Stimulated activated CD4-positive, alpha-beta T cell treated with anti-CD3 and anti-CD28 coated beads, TNF-alpha, amount 100 ng/mL, for 4 hours (primary cell): ENCODE measurements at places on chromosomes 2 and 18.

- DNase-seq = no peak
These were observed at the start of gene ZNF516 for GRCh38 chr18:76495006-76495370. Gene ZNF516, minus strand, starts transcription at chr18:76495242. Its CDS starts 52,188 bp downstream, at chr18:76443054.

- DNase-seq = peak; percentile 2
These were observed 707 bp upstream of the SPDYA start for GRCh38 chr2:28809927-28810326.

GRCh38 chr2:20666304-20667150, at the start of gene GDF7:
Gene GDF7, plus strand, starts transcription at chr2:20667144. Its CDS starts 96 bp downstream, at chr2:20667240.
- no peak for DNase-seq

DNA sequence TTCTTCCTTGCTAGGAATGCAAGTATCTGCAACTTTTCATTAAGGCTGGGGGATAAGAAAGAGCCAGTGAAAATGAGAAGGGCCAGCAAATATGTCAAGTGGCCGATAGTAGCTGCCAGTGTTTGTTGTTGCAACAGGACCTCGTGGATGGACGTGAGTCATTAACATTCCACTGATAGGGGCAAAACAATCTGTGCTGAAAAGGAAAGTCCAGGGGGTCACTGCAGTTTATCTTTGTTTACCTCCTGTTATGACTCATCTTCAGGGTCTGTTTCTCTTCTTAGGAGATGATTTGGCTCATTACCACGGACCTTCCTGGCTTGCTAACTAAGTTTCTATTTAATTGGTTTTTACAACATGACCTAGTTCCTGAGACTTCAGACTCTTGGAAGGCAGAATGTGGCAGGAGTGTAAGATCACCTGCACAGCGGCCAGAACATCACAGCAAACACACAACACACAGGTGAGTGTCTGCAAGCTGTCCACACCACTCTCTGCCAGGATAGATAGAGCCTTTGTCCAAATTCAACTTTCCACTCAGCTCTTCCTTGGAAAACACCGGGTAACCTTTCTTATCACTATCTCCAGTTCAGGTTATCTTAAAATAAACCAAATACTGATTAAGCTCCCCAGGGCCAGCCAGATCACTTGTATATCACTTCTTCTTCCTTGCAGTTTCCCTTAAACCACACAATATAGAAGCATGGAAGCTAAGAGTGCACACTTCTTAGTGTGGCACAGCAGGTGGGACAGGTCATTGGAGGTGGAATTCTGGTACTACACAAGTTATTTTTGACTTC, 157.5 kb upstream of the LMAN1 start:
- DNase-seq = no peak

DNA sequence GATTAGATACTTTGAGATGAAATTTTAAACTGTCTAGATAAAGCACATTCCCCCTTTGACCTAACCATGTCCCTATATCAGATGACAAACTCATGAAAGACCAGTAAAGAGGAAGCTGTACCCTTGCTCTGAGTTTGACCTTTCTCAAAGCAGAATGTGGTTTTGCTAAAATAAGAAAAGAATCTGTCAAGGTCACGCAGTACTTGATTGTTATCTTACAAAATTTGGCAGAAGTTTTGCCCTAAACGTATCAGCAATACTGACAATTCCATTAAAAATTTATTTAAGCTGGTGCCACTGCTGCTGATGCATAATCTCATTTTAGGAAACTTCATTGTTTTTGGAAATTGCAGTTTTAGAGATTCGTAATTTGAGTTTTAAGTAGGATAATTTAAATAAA, 31.2 kb upstream of the GALM start:
- DNase-seq = no peak

GRCh38 chr2:6922201-6922656, 5.0 kb downstream of the RNF144A start:
- DNase-seq = no peak

DNA sequence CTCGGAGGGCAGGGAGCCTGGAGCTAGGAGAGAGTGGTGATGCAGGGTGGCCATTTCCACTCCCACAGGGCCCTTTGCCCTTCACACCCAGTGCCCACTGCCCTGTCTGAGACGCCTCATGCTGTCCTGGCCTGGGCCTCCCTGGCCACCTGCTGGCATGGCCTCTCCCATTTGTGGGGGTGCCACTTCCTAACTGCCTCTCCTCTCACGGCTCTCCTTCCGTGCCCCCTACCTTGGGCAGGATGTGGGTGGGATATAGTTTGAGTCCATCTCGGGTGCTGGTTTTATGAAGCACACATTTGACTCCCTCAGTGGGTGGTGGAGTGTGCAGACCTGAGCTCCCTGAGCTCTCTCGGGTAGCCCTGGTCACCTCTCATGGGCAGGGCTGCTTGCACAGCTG, 46.0 kb downstream of the DGKD start:
- no peak for DNase-seq

DNA sequence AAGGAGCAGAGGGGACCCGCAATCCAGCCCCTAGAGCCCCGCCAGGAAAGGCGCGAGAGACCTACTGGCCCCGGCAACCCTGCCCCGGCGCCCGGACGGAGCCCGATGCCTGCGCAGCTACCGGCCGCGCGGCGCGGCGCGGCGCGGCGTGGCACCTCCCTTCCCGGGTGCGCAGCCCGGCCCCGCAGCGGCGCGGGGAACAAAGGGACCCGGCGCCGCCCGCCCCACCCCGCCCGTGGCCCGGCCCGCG, 307 bp downstream of the CDH2 start:
- DNase-seq = no peak

- no peak for DNase-seq
These were observed 101.2 kb upstream of the GALNT13 start for GRCh38 chr2:153770359-153770991.

GRCh38 chr2:34401186-34401585, 802.1 kb upstream of the FAM98A start:
- DNase-seq = no peak

DNA sequence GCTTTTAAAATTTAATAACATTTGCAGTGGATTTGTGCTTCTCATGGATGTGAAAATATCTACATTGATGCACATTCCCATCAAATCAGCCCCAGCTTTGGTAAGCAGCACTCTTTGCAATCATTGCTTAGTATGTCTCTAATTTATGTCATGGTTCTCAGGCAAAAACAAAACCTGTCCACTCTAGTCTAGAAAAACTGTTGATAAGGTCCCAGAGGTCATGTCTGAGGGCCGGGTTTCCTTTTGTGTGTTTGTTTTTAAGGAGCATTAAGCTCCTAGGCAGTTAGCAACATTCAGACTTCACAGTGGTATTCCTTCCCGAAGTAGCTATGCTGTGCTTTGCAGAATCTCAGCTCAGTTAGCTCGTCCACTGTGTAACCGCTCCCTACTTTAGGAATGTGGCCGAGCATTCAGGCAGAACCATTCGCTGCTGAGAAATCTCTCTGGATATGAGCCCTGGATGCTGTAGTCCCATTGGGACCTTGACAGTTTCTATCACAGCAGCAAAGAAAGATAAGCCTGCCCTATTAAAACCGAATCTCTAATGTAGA, 4.0 kb downstream of the DIPK1C start:
- no peak for DNase-seq
